Dermis microvascular lymphatic vessel endothelial cell (primary cell): ENCODE measurements at places on chromosomes 4 and X. TPM values are rescaled to one million over a fixed set of nuclear protein-coding genes. Genes with fewer than 3 reads are reported as not detected.

Gene SSX1
- not detected in 2 replicates for total RNA-seq

Gene ANXA3
- 16.2 and 36.1 TPM in 2 replicates for total RNA-seq

Gene APLN
- total RNA-seq: 13.9 and 19.3 TPM in 2 replicates

Gene RS1
- not detected in 2 replicates for total RNA-seq

Gene HMX1
- total RNA-seq: under 0.01 TPM in 1 of 2 replicates, not detected in the other

- no peak for DNase-seq
Measured at GRCh38 chr4:150561143-150561737, 20.7 kb upstream of the MAB21L2 start.

DNA sequence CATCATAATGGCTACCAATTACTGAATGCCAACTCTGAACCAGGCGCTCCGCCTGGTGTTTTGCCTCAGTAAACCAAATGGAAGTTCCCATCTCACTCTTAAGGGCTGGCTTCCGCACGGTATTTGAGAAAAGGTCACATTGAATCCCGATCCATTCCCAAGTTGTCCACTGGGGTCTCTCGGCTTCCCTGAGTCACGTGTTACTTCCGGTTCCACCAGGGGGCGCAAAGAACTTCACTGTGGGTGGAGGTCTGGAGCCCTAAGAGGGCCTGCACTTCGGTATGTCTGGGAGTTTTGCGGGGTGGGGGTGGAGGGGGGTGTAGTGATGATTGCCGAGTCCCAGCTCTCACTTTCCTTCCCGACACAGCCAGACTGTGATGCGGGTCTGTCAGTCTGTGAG lies 13.4 kb upstream of the NHS start:
- no peak for DNase-seq

GRCh38 chrX:37684426-37684825 lies 1.2 kb upstream of the XK start:
- DNase-seq: no peak

DNA sequence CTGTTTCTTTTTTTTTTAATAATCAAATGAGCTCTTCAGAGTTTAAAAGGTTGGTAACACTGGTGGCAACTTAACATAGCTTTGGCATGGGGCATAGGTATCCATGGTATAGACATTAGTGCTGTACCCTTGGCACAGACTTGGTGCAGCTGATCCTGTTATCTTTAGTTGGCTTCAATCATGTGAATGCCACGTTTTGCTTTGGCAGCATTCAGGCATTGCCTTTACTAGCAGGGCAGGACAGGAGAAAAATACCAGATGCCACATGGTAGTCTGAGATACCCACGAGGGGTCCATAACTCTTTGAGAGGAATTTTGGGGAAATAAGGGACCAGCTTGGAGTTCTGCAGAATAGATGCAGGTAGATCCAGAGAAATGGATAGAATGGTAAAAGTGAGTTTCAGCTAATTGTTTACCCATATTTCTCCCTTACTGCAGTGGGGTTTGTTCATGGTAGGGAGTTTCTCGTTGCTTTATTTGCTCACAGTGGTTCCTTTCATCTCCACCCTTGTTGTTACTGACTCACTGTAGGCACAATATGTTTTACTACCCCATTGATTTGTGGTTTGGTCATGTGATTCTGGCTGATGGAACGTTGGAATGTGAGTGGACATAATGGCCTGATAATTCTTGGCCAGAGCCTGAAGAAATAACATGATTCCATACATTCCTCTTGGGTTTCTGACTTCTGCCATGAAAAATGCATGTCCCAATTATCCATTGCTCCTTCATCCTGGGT lies 342.7 kb downstream of the GLUD2 start:
- no peak for DNase-seq

GRCh38 chrX:2434270-2435163 lies 66.3 kb downstream of the DHRSX start:
- no peak for DNase-seq

- DNase-seq: no peak
Measured at GRCh38 chr4:4521136-4521535, 20.7 kb downstream of the STX18 start.

DNA sequence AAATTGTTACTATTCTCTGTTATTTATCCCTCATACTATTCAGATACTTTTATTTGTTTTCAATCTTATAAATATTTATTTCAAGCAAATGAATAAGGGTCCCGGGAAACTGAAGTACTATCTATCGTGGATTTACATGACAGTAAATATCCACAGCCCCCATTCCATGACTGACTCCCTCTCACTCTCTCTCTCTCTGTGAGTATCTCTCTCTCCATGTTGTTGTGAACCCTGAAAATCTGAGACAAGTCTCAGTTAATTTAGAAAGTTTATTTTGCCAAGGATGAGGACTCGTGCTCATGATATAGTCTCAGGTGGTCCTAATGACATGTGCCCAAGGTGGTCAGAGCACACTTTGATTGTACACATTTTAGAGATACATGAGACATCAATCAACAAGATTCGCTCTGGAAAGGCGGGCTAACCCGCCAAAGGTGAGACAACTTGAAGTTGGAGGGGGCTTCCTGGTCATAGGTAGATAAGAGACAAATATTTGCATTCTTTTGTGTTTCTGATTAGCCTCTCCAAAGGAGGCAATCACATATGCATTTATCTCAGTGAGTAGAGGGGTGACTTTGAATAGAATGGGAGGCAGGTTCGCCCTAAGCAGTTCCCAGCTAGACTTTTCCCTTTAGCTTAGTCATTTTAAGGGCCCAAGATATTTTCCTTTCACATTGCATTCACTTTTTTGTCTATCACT lies 986.4 kb downstream of the NLGN4X start:
- DNase-seq: no peak

DNA sequence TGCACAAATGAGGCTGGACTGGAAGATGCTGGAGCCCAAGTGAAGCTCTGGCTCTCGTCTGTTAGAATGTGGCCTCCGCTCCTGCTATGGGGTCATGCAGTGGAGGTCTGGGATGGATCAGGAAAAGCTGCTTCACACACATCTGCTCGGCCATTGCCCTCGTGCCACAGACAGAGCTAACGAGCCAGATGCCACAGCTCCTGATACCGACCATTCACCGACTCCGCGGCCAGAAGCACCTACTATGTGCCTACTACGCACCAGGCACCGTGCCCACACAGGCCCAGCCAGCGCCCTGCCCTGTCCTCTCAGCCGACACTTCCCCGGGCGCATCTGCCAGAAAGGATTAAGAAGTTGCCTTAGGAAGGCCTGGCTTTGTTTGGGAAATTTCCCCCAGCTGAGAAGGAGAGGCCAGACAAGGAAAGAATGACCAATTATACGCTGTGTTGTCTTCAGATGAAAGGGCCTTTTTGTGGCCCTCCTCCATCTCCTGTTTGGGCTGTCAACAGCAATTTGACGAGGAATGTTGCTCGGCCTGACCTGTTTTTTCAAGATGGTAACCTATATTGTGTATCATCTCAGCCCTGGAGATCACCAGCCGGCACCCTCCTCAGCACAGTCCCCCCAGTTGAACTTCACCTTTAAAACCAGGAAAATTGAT lies 34.3 kb downstream of the HMX1 start:
- no peak for DNase-seq

GRCh38 chr4:6917461-6918271 lies 8.0 kb downstream of the TBC1D14 start:
- DNase-seq: peak; percentile 80
